ENCODE measurements at places on chromosomes 1 and 21. TPM values are rescaled to one million over a fixed set of nuclear protein-coding genes. Genes with fewer than 3 reads are reported as not detected.

Gene ZNF496
- total RNA-seq = 37.9 TPM

Gene PRDM15
- total RNA-seq = 3.4 TPM

Gene INSRR
- total RNA-seq = not detected

Gene FAAH
- total RNA-seq = 0.81 TPM

Gene TMEM200B
- 12.5 TPM for total RNA-seq

Gene OLFML3
- total RNA-seq = 64.8 TPM

Gene S100A3
- 11.2 TPM for total RNA-seq

Gene OR2AK2
- total RNA-seq = not detected

All from cardiac ventricle fibroblast (primary cell).